ENCODE measurements at places on chromosomes 4 and X.

DNA sequence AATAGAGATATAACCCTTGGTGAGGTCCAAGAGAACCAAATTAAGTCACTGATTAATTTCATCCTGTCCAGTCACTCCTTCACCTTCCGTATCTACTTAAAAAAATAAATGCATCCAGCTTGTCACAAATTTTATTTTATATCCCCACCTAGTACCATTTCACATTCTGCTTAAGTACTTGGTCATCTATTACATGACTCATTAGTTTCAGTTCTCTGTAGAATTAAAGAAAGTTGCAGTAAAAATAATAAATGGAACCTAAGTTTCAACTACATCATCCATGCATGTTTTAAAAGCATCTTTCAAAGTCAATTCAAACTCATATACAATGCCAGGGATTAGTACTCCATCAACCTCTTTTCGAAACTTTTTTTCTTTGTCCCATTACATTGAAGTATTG lies 130.2 kb downstream of the SH2D1A start:
- DNase-seq = no peak

DNA sequence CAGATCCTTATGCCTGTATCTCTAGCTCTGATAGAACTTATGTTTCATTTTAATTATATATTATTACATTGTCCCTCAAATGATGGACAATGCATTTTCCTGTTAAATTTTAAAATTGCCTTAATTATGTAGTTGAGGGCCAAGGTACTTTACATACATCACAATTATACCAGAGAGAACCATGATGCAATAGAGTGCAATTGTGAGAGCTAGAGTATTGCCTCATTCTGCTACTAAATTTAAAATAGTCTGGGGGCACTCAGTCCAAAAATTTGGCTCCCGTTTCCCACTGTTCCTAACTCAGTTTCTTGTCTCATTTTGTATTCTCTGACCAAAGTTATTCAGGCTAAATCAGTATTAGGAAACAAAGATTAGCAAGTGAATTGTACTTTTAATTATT lies 378.5 kb upstream of the ZFP42 start:
- DNase-seq = no peak

GRCh38 chr4:139633661-139634060 lies 32.0 kb upstream of the MGST2 start:
- peak; percentile 8 for DNase-seq

- no peak for DNase-seq
Observed at GRCh38 chr4:88616275-88617150, 24.2 kb downstream of the HERC3 start.

GRCh38 chr4:107931775-107932321 lies 499 bp downstream of the CYP2U1 start:
- DNase-seq = peak; percentile 31

DNA sequence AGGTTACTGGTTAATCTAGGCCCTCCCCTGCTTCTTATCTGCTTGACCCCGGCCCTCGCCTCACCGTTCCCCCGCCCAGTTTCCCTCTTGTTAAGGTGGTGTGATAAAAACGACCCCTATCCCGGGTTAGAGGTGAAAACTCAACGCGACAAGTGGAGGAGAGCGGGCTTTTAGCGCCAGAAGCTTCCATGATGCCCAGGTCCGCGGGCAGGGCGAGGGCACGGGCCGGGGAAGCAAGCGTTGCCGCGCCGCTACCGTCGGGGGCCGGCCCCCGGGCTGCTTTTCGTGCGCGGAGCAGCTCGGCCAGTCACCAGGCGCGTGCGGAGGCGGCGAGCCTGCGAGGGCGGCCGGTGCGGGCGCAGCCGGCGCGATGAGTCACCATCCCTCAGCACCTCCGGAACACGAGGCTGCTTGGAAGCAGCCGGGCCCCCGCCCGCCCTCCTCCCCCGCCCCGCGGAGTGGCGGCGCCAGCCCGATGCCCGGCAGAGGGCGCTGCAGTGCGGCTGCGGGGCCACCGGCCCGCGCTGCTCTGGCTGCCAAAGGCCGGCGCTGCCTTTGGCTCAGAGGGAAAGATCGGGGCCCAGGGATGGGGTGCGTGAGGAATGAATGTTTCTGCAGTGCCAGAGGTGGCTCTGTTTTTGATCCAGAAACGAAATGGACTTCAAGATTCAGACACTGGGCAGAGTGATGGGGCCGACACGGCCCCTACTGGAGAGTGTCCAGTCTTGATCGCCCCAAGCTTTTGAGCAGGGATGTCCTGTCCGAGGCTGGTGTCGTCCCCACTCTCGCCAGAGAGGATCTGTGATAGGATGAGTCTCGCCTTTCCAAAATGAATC lies 107.8 kb downstream of the NHSL2 start:
- DNase-seq = no peak

DNA sequence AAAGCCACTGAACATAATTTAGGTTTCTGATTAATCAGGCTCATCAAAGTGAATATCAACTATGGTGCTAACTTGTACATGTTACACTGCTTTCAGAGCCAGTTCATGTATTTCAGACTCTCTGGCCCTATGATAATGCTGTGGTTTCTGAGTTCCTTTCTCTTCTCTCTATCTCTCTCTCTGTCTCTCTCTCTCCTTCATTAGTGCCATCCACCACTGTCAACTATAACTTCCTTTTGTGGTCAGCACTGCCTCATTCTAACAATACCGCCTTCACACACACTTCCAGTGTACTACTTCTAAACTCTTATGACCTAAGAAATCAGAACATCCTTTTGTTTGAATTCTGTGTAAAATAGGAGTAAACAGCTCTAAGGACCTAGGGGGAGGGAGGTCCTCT lies 907.1 kb downstream of the RPA4 start:
- no peak for DNase-seq

- DNase-seq = no peak
Observed at GRCh38 chr4:73828956-73829355, 7.5 kb upstream of the CXCL6 start.

- no peak for DNase-seq
Observed at GRCh38 chr4:113050371-113050755, 910 bp downstream of the ANK2 start.

GRCh38 chrX:19956923-19957322 lies 33.9 kb downstream of the BCLAF3 start:
- no peak for DNase-seq

DNA sequence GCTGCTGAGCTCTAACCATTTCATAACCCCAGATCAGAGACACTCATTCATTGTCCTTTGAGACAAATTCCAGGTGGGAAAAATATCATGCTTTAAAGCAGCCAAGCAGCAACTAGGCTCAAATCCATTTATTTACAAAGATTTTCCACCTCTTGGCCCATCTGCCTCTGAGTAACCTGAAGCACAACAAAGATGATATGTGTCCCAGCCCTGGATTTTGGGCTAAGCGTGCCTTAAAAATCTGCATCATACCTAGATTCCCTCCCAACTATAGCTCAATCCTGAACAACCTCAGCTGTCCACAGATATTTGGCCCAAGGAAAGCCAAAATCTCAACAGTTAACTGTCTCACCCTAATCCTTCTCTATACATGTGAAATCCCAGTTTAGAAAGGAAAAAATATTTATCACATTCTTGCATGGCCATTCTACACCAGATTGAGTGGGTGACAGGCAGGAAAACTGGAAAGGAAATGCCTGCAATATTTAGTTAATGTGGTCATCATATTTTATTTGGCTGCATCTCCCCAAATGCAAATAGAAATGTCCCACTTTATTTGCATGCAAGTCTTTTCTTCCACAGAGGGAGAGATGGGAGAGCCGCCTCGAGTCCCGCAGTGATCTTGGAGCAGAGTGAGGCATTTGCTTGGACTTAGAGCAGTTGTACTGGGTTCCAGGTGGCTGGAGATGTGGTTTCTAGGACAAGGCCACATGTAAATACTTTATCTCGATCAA lies 146.4 kb upstream of the EOLA2 start:
- DNase-seq = no peak

- no peak for DNase-seq
Observed at GRCh38 chr4:25879991-25880651, 17.3 kb upstream of the SEL1L3 start.

GRCh38 chr4:183907871-183908683 lies 3.0 kb downstream of the STOX2 start:
- DNase-seq = no peak

GRCh38 chr4:139676913-139677585 lies 11.4 kb downstream of the MGST2 start:
- no peak for DNase-seq

DNA sequence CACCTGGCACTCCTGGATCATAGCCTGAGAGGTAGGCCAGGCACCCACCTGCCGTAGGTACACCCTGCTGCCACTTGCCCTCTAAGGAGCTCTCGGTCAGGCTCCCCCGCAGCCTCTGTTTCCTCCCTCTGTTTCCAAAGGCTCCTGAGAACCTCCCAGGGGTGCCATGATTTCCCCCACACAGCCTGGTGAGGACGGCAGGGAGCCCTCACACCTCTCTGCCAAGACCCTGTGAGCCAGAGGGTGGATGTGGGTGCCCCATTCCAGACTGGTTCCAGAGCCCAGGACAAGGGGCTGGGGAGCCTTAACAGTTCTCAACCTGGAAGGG lies 1.6 kb upstream of the ABLIM2 start:
- peak; percentile 59 for DNase-seq
